Articular chondrocyte of knee joint (primary cell): ENCODE measurements at places on chromosomes 6 and 20. TPM values are rescaled to one million over a fixed set of nuclear protein-coding genes. Genes with fewer than 3 reads are reported as not detected.

TBC1D32 gene
- 21.6 and 22.4 TPM in 2 replicates for total RNA-seq

PPP2R5D gene
- 40.2 and 42.3 TPM in 2 replicates for total RNA-seq

TXLNB gene
- total RNA-seq: under 0.01 and 1.1 TPM in 2 replicates

CHRNA4 gene
- total RNA-seq: not detected in 2 replicates

CST9L gene
- total RNA-seq: not detected in 2 replicates

ZNF334 gene
- 6.9 and 8.3 TPM in 2 replicates for total RNA-seq

PLA2G7 gene
- not detected in 2 replicates for total RNA-seq

SIRPD gene
- not detected in 2 replicates for total RNA-seq

HUS1B gene
- total RNA-seq: 0.54 and 1.0 TPM in 2 replicates

ADGRB3 gene
- total RNA-seq: 0.11 and 0.13 TPM in 2 replicates

PKIB gene
- 0.13 and 0.97 TPM in 2 replicates for total RNA-seq

XKR7 gene
- total RNA-seq: not detected in 2 replicates

MYMX gene
- not detected in 2 replicates for total RNA-seq

TRIM10 gene
- total RNA-seq: not detected in 2 replicates

ADAT2 gene
- total RNA-seq: 5.9 and 6.4 TPM in 2 replicates

CGA gene
- total RNA-seq: not detected in 2 replicates

CRISP2 gene
- not detected in 2 replicates for total RNA-seq

SRMS gene
- total RNA-seq: not detected in 2 replicates

CABLES2 gene
- 1.6 and 2.2 TPM in 2 replicates for total RNA-seq

EZR gene
- 87.9 and 94.5 TPM in 2 replicates for total RNA-seq
